ENCODE measurements at places on chromosomes 16 and 17. TPM values are rescaled to one million over a fixed set of nuclear protein-coding genes. Genes with fewer than 3 reads are reported as not detected.

DNA sequence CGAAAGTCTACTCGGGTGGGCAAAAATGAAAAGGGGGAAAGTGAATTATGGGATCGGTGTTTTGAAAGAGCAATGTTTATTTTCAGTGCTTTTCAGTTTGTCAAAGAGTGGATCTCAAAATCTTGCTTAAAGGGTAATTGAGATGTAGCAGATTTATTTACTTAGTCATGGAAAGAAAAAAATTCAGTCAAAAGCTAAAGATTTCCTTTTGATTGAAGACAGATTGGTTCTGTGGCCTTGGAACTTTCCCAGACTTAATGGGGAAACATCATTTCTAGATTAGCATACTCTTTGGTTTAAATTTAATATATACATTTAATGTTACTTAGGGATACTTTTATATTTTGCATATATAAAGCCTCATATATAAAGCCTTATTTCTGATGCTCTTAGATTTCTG is 20.6 kb downstream of the PRKAR1A start:
- DNase-seq: no peak

- no peak for DNase-seq
Measured at GRCh38 chr16:78252757-78253156, 153.3 kb downstream of the WWOX start.

DNA sequence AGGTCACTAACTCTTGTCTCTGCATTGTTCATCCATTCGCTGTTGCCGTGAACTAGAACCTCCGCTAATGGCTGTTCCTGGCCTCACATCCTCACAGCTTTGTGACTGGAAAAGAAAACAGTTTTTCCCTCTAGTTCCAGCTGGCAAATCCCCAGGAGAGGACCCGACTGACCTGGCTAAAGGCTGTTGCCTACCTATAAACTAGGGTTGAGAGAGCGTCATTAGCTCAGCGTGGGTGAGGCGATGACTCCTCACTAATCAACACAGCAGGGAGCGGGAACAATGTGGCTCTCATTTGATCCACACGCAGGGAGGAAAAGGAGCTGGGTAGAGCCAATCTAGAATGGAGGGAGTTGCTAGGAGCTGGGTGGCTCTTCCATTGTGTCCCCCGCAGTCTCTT is 282.1 kb upstream of the IRX5 start:
- no peak for DNase-seq

DNA sequence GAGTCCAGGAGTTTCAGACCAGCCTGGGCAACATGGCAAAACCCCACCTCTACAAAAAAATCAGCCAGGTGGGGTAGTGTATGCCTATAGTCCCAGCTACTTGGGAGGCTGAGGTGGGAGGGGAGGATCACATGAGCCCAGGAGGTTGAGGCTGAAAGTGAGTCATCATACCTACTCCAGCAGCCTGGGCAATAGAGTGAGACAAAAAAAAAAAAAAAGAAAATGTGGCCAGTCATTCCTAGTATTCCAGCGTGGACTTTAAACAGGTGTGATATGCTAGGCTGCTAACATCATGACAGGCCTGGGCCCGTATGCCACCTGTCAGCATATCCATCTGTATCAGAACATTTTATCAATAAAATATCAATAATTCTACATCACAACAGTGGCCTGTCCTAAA is 143.3 kb downstream of the AATF start:
- no peak for DNase-seq

- DNase-seq: no peak
Measured at GRCh38 chr16:49482690-49483089, 109.1 kb downstream of the C16orf78 start.

- no peak for DNase-seq
Measured at GRCh38 chr16:11576427-11577289, 10.1 kb downstream of the LITAF start.

DNA sequence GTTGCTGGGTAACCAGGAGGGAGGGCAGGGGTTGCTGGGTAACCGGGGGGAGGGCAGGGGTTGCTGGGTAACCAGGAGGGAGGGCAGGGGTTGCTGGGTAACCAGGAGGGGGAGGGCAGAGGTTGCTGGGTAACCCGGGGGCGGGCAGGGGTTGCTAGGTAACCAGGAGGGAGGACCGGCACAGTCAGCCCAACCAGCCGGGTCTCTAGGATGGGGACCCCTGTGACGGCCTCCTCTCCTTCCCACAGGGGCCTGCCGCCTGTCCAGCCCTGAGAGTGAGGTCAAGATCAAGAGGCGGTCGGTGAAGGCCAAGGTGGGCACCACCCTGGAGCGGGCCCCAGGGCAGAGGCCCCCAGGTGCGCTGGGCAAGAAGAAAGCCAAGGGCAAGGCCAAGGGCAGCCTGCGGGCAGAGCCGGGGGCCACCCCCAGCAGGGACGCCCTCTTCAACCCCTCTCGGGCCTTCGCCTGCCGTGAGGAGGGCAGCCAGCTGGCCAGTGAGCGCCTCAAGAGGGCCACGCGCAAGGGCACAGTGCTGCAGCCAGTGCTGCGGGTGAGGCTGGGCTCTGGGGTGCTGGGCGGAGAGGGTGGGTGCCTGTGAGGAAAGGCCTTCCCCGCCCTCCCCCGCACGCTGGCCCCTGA is 54.6 kb downstream of the ACTG1 start:
- DNase-seq: no peak

DNA sequence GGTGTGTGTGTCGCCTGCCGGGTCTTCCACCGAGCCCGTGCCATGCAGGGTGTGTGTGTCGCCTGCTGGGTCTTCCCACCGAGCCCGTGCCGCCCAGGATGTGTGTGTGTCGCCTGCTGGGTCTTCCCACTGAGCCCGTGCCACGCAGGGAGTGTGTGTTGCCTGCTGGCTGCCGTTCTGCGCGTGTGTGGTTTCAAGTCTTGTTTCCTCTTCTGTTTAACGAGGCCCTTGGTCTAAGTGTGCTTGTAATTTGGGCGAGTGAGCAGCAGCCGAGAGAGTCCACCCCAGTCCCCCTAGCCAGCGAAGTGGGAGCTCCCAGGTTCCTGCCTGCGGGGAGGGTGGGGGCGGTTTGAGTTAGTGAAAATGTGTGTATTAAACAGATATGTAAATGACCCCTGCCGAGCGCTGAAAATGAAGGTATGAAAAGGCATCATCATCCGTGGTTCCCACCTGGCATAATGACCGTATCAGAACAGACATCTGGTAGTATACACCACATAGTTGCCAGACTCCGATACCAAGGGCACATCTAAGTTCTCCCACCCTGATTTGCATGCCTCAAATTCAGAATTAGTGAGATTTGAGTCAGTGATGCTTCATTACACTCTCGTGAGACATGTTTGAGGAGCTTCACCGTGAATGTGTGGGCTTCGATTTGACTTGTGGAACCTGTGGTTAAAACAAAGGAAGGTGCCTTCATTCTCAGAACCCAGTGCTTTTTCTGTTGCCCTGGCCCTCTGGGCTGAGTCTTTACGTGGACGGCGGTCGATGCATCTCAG is 114.5 kb upstream of the CHMP6 start:
- no peak for DNase-seq

- DNase-seq: no peak
Measured at GRCh38 chr17:3892095-3892998, 506 bp downstream of the CAMKK1 start.

DNA sequence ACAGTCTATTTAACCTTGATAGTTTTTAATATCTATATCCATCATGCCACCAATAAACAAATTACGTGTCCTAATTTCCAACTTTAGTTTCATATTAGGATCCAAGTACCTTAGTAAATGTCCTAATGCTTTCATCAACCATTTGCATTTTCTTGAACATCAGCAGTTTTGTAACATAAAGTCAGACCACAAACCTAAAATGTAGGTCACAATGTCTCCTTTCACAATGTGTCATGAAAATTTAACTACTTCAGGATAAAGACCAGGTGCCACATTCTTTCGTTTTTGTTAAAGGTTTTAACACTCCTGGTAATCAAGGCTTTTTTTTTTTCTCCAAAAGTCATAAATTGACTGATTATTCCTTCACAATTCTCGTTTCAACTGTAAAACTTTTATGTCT is 310.7 kb upstream of the PMFBP1 start:
- DNase-seq: no peak

- peak; percentile 86 for DNase-seq
Measured at GRCh38 chr16:49407873-49408550, 34.4 kb downstream of the C16orf78 start.

GRCh38 chr17:49130891-49131290 is 1.7 kb upstream of the B4GALNT2 start:
- no peak for DNase-seq

DNA sequence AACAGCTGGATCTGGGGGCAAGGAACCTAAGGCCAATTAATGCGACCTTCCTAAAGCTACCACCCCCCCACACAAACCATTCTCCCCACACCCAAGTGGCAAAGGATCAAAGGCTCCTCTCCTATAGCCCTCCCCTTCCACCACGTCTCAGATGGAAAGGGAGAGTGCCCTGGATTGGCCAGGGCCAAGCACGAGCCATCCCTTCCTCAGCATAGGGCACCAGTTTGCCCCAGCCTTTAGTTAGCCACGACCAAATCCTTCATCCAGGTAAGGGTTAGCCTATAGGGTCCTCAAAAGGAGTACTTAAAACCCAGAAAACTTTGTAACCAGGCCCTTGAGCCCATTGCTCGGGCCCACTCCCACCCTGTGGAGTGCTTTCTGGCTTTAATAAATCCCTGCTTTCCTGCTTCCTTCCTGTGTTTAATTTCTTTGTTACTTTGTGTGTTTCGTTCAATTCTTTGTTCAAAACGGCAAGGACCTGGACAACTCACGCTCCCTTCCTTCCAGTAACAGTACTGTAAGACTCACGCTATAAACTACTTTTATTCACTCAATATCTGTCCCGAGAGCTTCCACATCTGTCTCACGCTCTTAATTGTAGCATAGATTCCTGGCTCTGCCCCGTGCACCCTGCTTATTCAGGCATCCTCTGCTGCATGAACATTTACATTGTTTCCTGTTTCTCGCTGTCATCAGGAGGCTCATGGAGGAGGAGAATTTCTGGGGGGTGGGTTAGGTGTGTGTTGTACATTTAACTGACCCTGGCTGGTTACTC is 62.3 kb downstream of the TNFRSF13B start:
- no peak for DNase-seq

DNA sequence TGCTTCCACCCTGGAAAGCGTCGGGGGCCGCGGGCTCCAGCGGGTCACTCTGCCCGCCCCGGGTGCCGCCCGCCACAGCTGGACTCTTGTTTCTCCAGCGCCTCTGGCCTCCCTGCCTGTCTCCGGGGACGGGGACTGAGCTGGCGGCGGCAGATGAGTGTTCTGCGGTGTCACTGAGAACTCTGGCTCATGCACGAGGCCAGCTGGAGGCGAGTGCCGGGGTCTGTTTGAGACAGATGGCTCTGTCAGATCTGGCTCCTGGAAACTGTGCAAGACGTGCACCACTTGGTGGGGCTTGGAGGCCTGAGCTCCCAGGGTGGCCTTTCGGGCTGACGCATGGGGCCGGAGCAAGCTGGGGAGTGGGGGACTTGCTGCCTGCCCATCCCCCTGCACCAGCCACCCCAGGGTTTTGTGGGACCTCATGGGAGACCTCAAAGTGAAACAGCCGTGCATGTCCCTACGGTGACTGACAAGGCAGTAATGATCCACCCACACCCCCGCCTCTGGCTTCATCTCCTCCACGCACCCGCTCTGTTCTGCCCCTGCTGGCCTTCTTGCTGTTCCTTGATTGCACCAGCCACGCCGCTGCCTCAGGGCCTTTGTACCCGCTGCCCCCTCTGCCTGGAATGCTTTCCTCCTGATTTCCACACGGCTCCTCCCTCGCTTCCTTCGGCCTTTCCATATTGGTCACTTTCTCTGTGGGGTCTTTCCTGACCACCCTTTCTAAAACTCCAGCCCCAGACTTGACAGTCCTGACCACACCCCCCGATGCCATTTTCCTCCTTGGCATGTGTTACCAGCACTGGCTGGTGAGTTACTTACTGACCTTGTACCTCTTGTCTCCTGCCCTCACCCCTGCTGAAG is 174.9 kb upstream of the CIBAR2 start:
- DNase-seq: peak; percentile 56

- no peak for DNase-seq
Measured at GRCh38 chr17:40582328-40582901, 17.1 kb upstream of the CCR7 start.

- no peak for DNase-seq
Measured at GRCh38 chr16:87678618-87679017, 76.3 kb downstream of the JPH3 start.

- no peak for DNase-seq
Measured at GRCh38 chr17:81838753-81839255, 4.0 kb upstream of the PPP1R27 start.

DNA sequence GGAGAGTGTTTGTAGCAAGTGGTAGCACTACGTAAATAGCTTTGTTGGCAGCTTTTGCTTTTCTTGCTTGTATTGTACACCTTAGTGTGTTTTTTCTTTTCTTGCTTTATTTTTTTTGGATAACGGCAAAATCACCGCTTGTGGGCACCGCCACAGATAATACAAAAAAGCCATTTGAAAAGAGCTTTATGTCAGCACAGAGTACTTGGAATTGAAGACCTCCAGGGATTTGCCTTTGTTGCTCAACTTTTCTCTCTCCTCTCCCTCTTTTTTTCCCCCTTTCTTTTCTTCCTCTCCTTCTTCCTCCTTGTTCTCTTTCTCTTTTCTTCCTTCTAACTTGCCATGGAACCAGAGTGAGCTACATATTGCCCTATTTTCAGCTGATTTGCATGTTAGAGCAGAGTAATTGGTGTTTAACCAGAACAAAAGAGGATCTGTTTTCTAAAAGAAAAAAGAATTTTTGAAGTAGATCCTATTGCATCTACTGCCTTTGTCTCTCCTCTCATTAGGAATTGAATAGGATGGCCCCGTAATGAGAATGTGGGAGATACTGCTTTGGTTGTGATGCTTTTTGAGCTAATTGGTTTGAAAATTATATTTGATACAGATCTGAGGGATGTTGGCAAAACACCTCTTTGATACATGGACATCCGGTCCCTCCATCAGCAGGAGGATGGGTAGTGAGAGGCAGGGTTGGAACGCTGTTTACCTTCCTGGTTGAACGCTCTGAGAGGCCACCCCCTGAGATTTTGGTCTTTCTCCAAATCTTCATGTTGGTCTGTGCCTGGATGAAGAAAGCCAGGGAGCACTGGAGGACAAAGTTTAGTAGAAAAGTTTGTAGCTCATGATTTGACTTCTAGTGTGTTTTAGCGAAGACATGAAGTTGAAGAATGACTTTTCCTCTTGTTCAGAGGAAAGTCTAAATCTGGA is 85.6 kb downstream of the MSI2 start:
- DNase-seq: no peak

GRCh38 chr16:64090327-64090726 is 1031.5 kb downstream of the CDH11 start:
- DNase-seq: no peak

GRCh38 chr17:43338886-43339516 is 59.8 kb upstream of the ARL4D start:
- no peak for DNase-seq

KRT33B gene
- polyA plus RNA-seq: not detected

KIFC3 gene
- 11.4 TPM for polyA plus RNA-seq

C17orf78 gene
- polyA plus RNA-seq: 0.29 TPM

KRTAP4-5 gene
- polyA plus RNA-seq: not detected

TPPP3 gene
- 346 TPM for polyA plus RNA-seq

MSLN gene
- 4.0 TPM for polyA plus RNA-seq

UMOD gene
- not detected for polyA plus RNA-seq

DNAH2 gene
- 11.7 TPM for polyA plus RNA-seq

KRT36 gene
- not detected for polyA plus RNA-seq

ATP2A1 gene
- polyA plus RNA-seq: 859 TPM

KATNB1 gene
- 31.1 TPM for polyA plus RNA-seq

CCL16 gene
- 0.41 TPM for polyA plus RNA-seq

All from muscle of arm (tissue), 14 donors.